ENCODE measurements at places on chromosomes 2 and 18.

DNA sequence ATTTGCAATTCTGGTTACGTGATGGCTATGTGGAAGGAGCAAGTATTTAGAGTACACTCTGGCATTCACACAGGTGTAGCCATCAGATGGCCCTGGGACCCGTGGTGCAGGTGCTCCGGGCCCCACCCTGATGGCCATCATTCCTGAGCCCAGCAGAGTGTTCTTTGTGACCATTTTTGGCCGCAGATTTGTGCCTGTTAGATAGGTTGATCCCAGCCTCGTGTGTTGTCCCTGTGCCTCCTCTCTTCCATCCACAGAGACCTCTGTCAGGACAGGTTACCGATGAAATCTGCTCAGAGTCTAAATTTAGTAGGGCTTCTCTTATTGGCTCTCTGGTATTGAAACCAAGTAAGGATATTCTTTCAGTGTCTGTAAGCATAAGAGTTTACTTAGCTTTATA, 33.9 kb downstream of the MAPRE2 start:
- no peak for DNase-seq

GRCh38 chr2:66702301-66702700, 267.4 kb downstream of the MEIS1 start:
- no peak for DNase-seq

- DNase-seq = no peak
Observed at GRCh38 chr18:75638776-75639471, 211.4 kb upstream of the SMIM21 start.

DNA sequence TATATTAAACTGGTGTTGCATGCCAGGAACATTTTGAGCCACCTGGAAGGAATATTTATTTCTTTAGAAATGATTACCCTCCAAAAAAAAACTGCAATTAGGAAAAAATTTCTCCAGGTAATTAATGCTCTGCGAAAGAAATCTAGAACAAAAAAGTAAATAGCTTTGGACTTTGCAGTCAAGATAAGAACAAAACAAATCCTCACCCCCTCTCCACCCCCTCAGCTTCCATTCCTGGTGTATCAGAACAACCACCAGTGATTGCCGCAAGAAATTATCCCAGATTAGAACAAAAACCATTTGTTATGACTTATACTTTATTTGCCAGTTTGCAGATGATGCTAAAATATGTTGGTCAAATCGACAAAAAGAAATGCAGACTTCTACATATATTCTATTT, 17.0 kb upstream of the TCF7L1 start:
- no peak for DNase-seq

GRCh38 chr2:159902722-159903121, 104.7 kb upstream of the CD302 start:
- no peak for DNase-seq

- DNase-seq = no peak
Observed at GRCh38 chr2:25426326-25426725, 84.6 kb upstream of the DNMT3A start.

DNA sequence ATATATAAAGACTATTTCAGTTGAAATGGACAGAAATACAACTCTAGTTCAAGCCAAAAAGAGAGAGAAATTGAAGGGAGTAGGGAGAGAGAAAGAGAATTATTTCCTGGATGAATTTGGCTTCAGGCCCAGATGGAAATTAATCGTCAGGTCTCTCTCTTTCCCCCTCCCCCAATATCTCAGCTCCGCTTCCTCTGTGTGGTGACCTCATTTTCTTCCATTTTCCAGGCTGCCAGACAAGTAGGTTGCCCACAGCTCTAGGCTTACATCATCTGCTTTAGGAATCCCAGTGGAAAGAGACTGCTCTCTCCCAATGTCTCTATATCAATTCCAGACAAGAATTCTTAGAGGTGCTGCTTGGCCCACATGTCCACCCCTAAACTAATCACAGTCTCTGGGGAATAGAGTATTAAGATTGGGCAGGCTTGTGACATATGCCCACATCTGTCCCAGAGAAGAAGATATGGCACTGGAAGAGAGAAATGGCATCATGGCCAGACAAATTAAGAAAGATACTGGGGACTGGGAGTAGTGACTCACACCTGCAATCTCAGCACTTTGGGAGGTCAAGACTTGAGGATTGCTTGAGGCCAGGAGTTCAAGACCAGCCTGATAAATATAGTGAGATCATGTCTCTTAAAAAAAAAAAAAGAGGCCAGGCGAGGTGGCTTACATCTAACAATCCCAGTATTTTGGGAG, 37.2 kb upstream of the CFAP36 start:
- DNase-seq = no peak

DNA sequence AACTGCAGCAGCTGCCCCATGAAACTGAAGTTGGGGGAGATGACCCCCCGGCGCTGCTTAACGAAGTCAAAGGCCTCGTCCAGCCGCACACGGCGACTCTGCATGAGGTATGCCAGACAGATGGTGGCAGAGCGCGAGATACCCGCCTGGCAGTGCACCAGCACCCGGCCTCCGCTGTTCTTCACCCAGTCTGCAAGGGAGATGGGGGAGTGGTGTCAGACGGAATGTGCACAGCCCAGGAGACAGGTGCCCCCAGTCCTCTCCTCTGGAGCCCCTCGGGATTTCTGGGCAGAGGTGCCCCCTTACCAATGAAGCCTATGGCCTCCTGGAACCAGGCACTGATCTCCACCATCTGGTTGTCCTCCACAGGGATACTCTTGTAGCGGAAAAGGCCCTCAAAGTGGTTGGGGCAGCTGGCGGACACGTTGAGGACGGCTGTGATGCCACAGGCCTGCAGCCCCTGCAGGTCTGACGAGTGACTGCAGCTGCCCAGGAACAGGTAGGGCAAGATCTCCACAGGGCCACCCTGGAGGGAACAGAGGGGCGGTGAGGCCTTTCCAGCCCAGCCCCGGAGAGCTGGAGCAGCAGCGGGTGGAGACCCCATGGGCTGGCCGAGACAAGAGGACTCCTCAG, 1.3 kb downstream of the DUSP2 start:
- DNase-seq = peak; percentile 67

GRCh38 chr2:127392828-127393578, 5.2 kb upstream of the MAP3K2 start:
- DNase-seq = no peak

GRCh38 chr2:222017252-222017850, 281.4 kb downstream of the PAX3 start:
- DNase-seq = no peak

DNA sequence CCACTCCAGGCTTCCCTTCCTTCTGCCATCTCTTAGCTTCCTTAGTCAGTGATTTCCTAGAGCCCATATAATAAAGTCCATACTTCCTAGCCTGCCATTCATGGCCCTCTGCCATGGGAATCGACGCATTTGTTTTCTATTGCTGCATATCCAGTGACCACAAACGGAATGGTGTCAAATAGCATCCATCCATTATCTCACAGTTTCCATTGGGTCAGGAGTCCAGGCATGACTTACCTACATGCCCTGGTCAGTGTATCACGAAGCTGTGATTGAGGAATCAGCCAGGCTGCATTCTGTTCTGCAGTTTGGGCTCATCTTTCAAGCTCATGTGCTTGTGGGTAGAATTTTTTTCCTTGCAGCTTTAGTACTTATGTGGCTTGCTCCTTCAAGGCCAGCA, 209.7 kb upstream of the EPAS1 start:
- no peak for DNase-seq

DNA sequence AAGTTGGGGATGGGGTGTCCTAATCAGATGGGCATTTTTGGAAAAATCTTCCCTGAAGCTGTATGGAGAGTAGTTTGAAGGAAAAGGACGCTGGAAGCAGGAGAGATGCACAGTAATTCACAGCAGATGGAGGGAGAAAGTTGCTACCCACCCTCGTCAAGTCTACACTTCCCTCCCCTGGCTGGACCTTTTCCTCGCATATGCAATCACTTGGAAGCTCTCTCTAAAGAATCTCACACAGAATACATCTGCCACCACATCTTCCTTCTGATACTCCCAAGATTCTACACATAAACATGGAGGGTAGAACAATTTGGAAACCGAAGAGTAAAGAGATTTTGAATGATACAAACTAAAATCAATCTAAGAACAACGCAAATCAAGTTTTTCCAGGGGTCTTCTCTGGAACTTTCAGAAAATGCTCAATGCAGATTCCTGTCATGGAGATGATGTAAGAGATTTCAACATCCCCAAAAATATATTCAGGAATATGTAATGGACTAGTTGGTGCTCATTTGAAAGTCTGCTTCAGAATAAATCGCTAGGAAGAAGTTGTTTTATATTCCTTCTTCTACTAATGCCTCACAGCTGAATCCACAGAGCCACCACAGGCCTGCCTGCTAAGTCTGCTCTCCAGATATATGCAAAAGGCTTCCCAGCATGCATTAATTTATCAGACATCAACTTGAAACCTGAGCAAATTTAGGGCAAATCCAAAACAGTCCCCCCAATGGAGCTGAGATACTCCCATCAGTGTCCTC, 291.5 kb downstream of the LRATD1 start:
- no peak for DNase-seq

DNA sequence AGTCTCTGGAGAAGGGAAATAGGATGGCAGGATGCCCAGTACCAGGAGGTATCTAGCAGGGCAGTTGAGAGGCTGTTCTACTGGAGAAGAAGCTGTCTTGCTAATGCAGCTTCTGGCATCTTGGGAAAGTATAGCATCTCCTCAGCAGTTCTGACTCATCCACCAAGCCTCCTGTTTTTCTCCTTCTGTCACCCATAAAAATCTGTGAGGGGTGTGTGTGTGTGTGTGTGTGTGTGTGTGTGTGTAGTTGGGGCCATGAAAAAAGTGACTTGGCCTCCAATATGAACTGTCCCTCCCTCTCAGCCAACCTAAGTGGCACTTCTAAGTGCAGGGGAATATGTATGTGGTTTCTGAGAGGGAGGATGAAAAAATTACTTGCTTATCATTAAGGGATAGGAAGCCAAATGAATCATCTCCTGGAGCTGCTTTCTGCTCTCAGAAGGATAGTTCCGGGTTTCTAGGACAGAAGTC, 83.9 kb downstream of the CBLN2 start:
- no peak for DNase-seq

- DNase-seq = no peak
Observed at GRCh38 chr2:54589340-54590215, 133.5 kb downstream of the SPTBN1 start.

DNA sequence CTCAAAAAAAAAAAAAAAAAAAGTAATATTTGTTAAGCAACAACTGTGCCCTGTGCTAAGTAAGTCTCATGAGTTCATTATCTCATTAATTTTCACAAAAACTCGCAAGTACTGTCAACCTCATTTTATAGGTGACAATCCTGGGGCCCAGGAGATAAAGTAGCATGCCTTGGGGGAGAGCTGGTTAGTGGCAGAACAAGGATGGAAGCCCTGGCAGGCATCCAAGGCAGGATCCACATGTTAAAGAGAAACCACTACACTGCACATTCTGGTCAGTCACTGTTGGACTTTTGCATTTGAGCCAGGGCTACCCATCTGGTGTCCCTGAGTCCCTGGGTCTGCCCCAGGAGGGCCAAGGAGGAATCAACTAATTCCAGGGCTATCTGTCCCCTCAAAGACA, 54.6 kb downstream of the ZFP36L2 start:
- no peak for DNase-seq

- peak; percentile 20 for DNase-seq
Observed at GRCh38 chr2:234951664-234952269, at the start of gene SH3BP4. TSS of gene SH3BP4 (plus strand) at chr2:234952017. CDS start at chr2:235035003, 82,986 bp downstream.

DNA sequence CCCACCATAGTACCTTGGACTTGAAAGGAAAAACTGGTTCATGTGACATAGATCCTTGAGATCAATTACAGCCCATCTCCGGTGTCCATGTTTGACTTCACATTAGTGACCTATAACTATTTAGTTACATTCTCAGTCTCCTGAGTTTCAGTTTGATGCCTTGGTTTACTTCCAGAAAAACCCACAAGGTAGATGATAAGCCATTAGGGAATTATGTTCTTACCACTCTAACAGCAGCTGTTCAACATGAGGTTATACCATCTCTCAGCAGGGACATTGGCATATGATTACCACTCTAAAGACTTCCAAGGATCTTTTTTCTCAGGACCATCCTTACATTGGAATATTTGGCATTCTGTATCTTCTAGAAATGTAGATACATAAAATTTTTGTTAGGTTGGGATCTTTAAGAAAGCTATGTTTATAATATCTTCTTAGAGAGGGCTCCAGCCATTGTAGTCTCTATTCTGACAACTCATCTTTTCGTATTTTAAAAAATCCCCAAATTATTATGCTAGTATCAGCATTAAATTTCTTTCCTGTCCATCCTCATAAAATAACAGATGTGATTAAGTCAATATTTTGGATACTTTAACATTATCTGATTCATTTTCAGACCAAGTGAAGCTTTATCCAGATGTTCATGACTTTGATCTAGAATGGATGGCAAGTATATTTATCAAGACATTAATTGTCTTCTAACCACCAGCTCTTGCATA, 258.9 kb downstream of the RDH14 start:
- no peak for DNase-seq

GRCh38 chr18:5538544-5538943, 5.3 kb downstream of the EPB41L3 start:
- no peak for DNase-seq

GRCh38 chr18:35110059-35110458, 68.8 kb downstream of the MAPRE2 start:
- DNase-seq = no peak

DNA sequence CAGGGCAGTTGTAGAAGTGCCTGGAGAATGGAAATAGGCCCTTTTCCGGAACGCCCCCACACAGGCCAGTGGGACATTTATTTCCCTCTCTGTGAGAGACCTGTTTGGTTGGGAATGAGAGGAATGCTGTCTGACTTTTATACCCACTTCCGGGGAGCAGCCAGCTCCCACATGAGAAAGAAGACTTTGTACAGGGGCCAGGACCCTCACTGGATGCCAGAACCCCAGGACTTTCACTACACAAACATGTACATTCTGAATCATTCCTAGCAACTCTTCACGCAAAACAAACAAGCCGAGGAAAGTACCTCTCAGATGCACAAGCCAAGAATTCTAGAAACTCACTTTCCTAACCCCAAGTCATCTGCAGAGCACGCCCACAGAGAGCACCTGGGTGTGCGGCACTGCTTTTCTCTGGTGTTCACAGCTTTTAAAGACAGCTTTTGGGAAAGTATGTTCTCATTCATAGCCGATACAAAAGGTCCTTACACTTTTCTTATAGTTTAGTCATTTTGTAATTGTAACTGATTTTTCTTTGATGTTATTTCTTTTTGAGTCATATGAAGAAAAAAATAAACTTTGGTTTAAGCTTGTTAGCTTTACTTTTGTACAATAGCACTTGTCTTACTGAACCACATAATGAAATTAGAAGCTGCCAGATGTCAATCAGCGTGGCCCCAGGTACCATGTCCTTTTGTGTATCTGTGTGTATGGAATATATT, 856.1 kb upstream of the ID2 start:
- DNase-seq = no peak

- no peak for DNase-seq
Observed at GRCh38 chr2:224551693-224552092, 33.5 kb downstream of the CUL3 start.

GRCh38 chr2:121420486-121420885, 110.2 kb upstream of the RNU4ATAC start:
- no peak for DNase-seq

- DNase-seq = no peak
Observed at GRCh38 chr2:33706410-33706809, 107.3 kb upstream of the FAM98A start.

- peak; percentile 37 for DNase-seq
Observed at GRCh38 chr2:202035089-202035940, 1.7 kb downstream of the FZD7 start.

- DNase-seq = no peak
Observed at GRCh38 chr2:16202266-16203020, 262.1 kb downstream of the MYCN start.

GRCh38 chr2:39741871-39742270, 37.2 kb downstream of the THUMPD2 start:
- no peak for DNase-seq
